ENCODE measurements at places on chromosomes 3 and 15.
A peak's percentile ranks its signal among the peaks of the same experiment; 100 is the strongest.

- DNase-seq, result no peak
Measured at GRCh38 chr3:29310865-29311264, 30.0 kb downstream of the RBMS3 start.

DNA sequence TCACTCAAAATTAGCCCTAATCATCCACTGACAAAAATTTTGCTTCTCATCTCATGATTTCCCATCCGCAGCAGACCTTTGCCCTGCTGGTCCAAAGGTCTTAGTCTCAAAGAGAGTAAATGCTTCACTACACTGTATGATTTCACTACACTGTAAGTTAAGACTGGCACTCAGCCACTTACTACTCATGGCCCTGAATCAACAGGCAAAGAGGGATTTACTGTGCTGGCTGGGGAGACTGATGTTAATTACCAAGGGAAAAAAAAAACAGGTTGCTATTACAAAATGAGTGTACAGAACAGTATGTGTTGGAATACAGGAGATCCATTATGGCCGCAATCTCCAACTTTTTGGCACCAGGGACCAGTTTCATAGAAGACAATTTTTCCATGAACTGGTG is 214.8 kb downstream of the ZMAT3 start:
- no peak for DNase-seq

GRCh38 chr15:76994971-76995945 is at the start of gene PSTPIP1:
Gene PSTPIP1, plus strand, starts transcription at chr15:76995126. Its CDS starts 448 bp downstream, at chr15:76995574.
- DNase-seq, result peak; percentile 56

DNA sequence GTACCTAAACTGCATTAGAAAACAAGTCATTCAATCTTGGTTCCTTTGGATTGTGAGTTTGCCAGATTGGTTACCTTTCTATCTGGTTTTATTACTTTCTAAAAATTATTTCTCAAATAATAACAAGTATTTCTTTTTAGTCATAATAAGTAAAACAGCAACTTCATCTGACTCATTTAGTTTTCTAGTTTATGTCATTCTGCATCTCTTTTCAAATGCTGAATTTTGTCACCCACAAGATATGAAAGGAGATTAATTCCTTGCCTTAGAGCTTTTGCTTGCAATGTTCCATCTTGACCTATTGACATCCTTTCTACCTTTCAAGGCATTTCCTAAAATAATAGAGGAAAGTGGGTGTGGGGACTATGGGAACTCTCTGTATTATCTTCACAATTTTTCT is 253.6 kb upstream of the PEX5L start:
- no peak for DNase-seq

GRCh38 chr3:197050511-197050910 is 20.9 kb upstream of the MELTF start:
- DNase-seq, result peak; percentile 41

DNA sequence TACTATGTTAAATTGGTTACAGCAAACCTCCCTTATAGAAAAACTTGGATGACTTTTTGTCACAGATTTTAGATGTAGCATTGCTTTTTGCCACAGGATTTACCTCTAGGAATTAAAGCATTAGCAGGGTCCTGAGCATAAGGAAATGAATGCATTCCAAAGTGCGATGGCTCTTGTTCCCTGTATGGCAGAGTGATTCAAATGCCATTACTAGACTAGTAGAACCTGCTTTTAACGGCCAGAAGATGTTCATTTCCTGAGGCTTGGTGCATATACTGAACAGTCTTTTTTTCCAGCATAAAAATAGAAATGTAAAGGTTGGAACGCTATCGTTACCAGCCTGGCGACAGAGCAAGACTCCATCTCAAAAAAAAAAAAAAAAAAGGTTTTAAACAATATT is 59.4 kb downstream of the WNT5A start:
- no peak for DNase-seq

- DNase-seq, result peak; percentile 62
Measured at GRCh38 chr3:69410301-69410700, 24.4 kb upstream of the FRMD4B start.

GRCh38 chr15:42016971-42017370 is 3.9 kb downstream of the PLA2G4E start:
- no peak for DNase-seq

- no peak for DNase-seq
Measured at GRCh38 chr3:38689774-38690173, 40.3 kb upstream of the SCN5A start.

- no peak for DNase-seq
Measured at GRCh38 chr3:137845666-137846065, 81.6 kb downstream of the SOX14 start.

- DNase-seq, result no peak
Measured at GRCh38 chr3:195555110-195555509, 12.0 kb upstream of the PPP1R2 start.

GRCh38 chr3:179288845-179289244 is 34.0 kb upstream of the ZNF639 start:
- no peak for DNase-seq

DNA sequence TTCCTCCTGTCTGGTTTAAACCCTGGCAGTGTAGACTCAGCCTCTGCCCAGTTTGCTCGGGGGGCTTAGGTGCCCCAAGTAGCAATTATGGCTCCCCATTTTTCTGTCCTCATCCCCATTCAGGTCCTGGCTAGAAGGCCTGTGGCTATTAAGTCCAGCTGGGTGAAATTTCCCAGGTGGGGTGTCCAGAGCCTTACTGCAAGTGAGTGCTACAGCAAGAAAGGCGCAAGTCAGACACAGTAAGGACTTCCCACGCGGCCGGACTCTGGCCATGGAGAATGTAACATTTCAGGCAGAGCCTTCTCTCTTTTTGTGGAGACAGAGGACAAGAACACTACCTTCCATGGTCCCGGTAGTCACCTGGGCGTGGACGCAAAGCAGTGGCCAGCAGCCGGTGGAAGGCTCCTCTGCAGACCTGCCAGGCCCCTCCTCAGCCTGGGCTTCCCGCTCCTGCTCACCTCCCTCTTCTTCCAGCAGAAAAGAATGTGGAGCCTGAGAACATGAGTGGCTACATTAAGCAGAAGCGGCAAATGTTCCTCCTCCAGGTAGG is 23.3 kb downstream of the CFAP100 start:
- no peak for DNase-seq

DNA sequence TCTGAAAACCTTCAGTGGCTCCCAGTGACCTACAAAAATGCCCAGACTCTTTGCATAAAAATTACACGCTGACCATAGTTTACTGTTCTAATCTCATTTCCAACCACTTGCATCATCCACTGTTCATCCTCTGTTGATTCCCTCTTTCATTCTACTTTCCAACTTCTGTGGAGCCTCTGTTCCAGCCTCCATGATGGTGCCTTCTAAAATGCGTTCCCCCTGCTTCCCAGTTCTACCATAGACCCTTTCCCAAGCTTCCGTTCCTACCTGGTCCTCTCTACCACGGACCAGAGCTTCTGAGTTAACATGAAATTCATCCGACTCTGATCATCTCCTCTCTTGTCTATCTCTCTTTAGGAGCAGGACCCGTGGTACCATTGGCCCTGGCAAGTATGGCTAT is 127.0 kb downstream of the THSD4 start:
- DNase-seq, result no peak

- no peak for DNase-seq
Measured at GRCh38 chr3:30188713-30189112, 417.7 kb upstream of the TGFBR2 start.

DNA sequence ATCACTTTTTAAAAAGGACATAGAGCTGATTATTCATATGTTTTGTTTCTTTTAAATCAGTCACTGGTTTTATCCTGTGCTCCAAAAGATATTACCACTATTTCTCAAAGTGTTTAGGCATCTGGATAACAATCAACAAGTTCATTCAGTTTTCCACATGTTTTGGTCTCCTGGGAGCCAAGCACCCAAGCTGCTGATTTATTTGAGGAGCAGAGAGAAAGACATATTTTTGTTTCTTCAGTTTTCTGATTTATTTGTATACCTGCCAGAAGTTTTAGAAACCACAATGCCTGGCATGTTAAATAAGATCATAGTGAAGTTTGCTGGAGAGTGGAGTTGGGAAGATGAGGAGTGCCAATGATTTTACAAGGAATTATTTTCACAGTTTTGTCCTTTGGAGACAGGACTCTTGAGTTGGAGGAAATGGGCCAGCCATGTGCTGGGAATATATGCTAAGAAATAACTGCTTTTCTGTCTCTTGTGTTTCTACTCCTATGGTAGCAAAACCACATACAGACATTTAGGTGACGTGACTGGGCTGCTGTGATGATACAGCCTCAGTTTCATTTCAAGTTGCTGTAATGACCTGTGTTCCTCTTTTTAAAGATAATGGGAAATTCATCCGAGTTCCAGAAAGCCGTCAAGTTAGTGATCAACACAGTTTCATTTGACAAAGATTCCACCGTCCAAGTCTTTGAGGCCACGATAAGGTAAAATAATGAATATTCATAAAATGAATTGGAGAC is 11.7 kb downstream of the EDEM1 start:
- no peak for DNase-seq

DNA sequence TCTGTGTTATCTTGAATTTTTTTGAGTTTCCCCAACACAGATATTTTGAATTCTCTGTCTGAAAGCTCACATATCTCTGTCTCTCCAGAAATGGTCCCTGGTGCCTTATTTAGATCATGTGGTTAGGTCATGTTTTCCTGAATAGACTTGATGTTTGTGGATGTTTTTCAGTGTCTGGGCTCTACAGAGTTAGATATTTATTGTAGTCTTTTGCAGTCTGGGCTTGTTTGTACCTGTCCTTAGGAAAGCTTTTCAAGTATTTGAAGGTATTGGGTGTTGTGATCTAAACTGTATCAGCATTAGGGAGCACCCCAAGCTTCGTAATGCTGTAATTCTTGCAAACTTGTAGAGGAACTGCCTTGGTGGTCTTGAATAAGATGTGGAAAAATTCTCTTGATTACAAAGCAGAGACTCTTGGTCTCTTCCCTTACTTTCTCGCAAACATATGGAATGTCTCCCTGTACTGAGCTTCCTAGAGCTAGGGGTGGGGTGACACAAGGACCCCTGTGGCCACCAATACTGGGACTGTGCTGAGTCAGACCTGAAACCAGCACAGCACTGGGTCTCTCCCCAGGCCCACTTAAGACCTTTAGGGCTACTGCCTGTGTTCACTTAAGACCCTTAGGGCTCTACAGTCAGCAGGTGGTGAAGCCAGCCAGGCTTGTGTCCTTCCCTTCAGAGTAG is 26.5 kb downstream of the TM4SF18 start:
- DNase-seq, result no peak

GRCh38 chr3:98012979-98013378 is 22.1 kb downstream of the GABRR3 start:
- DNase-seq, result no peak

DNA sequence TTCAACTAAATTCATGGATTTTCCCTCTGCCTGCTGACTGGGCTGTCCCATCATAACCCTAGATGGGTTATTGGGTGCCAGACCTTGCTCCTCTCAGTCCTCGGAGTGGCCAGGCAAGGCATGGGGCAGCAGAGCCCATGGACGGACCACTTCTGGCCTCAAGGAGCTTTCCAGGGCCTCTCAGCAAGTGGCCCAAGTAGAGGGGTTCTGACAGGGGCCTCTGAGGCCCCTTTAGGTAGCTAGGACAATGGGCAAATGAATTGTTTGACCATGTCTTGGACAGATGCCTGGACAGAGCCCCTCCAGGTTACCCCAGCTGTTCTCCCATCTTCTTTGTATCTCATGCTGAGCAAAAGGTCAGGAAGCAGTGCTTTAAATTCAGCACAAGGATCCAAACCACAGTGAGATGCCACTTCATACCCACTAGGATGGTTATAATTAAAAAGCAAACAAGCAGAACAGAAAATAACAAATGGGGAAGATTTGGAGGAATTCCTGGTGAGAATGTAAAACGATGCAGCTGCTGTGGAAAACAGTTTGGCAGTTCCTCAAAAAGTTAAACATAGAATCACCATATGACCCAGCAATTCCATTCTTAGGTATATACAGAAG is 61.6 kb downstream of the SPSB4 start:
- no peak for DNase-seq

GRCh38 chr3:195009616-195010015 is 261.3 kb downstream of the XXYLT1 start:
- DNase-seq, result no peak

DNA sequence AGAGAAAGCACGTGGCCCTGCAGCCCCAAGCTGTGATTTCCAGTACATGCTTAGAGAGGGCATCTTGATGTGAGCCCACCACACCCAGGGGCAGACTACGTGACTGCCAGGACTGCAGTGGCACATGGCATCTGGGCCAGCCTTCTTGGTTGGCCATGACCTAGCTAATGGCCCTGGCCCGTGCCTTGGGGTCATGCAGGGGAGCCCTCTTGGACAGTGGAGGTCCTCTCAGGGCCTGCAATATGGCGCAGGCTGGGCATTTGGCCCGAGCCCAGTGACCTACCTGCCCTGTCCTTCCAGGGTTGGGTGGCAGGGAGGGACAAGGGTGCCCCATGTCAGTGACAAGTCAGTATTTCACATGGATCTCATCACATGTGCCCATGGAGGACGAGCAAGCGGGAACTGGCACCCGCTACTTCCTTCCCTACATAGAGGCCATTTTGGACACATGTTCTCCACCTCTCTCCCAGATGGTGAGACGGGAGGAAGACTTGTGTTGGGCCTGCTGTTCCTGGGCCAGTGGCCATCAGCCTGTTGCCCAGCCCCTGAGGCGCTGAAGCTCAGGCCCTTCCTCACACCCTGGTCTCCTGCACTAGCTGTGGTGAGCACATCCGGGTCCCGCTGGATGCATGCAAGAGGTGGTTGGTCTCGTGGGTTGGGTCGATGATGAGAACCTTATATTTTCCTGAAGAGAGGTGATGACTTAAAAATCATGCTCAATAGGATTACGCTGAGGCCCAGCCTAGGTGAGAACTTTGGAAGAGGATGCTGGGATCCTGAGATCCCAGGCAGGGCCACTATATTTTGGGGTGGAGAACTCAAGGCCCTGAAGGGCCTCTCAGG is 195.6 kb downstream of the UBE3A start:
- DNase-seq, result no peak

DNA sequence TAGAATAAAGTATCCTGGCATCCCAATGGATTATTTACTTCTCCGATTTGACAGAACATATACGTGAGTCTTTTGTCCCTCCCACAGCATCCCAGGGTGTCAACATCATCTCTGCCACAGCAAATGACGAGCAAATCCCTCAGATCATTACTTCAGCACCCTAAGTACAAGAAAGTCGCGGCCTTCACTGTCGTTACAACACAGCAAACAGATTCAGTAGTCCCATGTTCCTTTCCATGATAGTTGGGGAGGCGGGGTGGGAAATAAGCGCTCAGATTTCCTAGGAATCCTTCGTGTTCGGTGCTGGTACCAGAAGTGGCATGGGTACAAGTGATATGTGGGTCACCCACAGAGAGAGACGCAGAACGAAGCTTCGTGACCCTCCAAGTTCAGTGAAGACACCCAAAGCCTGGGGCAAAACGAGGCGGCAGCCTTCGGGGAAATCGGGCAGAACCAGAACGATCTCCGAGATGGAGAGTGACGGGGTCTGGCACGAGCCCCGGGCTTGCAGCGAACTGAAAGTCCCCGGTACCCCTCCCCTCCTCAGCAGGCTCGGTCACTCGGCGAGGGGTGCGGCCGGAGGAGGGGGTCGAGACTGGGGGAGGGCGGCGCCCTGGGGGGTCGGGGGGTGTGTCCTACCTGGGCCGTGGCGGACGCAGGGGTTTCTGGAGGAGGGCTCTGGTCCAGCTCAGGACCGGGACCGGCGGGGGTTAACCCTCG is 619 bp downstream of the TTBK2 start:
- DNase-seq, result peak; percentile 18
